ENCODE measurements at places on chromosomes 11 and 22.

- DNase-seq: no peak
These were observed 63.5 kb upstream of the PHOX2A start for GRCh38 chr11:72307439-72307838.

- DNase-seq: no peak
These were observed 29.1 kb downstream of the LRFN4 start for GRCh38 chr11:66885950-66886440.

DNA sequence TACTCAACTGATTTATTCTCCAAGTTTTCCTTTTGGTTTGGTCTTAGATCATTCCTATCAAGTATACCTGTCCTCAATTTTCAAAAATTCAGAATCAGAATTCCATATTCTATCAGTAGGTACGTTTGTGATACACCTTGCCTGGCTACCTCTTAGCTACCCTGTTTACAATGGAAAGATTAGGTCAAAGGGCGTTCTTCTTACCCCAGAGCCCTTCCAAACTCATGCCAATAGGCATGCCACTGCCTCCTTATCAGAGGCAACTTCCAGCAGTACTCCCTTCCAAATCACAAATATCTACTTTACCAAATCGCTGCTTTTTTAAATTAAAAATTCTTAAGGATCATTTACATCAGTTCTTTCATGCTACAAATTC lies 1.0 kb downstream of the PATL1 start:
- DNase-seq: no peak

DNA sequence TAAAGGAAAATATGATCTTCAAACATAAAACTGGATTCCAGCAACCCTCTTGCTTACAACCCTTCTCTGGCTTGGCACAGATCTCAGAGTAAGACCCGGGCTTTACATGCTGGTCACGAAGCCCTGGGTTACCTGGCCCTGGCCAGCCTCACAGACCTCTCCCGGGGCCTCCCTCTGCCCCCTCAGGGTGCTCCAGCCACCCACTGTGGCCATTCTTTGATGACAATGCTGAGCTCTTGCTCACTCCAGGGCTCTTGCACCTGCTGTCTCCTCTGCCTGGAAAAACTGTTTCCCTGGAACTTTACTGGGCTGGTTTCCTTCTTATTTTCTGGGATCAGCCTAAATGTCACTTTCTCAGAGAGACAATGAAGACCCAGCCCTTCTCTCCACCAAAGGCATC lies 43.9 kb downstream of the C11orf96 start:
- DNase-seq: no peak

DNA sequence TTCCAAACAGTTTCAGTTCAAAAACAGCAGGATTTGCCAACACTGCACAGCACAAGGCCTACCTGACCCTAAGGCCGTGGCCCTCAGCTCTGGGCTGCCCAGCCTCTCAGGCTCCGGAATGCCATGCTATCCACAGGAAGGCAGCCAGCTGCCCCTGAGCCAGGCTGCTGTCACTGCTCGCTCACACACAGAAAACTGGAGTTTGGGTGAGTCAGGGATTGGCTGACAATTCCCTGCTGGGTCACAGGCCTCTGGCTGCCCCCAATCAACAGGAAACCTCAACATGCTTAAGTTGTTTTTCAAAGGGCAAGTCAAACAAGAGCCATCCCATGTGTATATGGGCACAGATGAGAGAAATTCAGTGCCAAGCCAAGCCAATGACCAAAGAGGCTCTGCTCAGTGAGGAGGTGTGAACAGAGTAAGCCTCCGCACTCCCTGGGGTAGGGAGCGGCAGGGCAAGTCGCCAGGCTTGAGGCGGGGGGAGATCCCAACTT lies 50.2 kb downstream of the RPL27A start:
- DNase-seq: no peak

- no peak for DNase-seq
These were observed 9.8 kb downstream of the CHRDL2 start for GRCh38 chr11:74721479-74721835.

- DNase-seq: no peak
These were observed 689.9 kb upstream of the CCDC90B start for GRCh38 chr11:83976086-83976485.

DNA sequence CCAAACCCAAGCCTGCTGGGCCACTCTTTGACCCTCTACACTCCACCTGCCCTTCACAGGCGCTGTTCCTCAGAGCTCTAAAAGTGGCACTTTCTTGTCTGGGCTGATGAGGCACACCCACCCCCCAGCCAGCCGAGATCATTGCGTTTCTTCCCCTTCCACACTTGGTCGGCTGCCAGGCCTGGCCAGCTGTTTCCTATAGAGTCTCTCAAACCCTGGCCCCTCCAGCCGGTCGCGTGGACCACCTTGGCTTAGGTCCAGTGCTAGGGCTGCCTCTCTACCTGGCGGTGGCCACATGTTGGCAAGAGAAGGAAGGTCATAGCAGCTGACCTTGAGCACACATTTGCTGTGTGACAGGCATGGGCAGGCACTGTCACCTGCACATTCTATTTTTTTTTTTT lies 60.6 kb downstream of the PPP6R2 start:
- no peak for DNase-seq
